ENCODE measurements at places on chromosomes 16 and 17. TPM values are rescaled to one million over a fixed set of nuclear protein-coding genes. Genes with fewer than 3 reads are reported as not detected.

DNA sequence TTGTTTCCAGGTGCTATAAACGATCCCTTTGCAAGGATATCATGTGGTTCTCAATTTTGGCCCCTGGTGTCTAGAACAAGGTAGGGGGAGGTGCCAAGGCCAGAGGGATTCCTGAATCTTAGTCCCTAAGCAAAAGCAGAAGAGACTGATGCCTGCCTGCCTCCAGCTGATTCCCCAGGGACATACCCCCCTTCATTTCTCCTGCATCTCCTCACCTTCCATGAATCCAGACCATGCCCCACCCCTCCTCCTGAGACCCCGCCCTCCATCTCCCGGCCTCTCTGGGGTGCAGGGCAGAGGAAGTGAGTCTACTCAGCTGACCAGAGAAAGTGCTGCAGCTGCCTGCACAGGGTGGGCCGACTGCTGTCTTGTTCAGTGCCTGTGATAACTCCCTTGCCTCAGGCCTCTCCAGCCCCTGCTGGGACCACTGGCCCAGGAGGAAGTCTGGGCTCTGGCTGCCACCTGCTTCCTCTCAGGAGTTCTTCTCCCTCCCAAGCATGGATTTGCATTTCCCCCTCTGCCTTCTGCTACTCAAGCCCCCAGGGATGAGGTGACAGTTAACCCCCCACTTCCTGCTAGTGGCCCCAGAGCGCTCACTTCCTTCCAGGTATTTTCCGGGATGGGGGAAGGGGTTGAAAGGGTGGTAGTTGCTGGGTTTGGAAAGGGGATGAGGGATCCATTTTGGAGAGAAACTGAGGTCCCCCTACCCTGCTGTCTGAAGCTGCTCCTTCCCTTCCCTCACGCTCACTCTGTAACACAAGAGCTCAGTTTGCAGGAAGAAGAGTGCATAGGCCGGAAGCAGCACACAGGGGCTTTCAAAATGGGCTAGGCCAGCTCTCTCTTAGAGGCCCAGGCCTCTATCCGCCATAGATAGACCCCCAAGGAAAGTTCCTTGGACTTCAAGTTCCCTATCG is 10.5 kb upstream of the TSPOAP1 start:
- peak; percentile 76 for DNase-seq

GRCh38 chr16:19767497-19767896 is 49.4 kb downstream of the IQCK start:
- DNase-seq, result no peak

DNA sequence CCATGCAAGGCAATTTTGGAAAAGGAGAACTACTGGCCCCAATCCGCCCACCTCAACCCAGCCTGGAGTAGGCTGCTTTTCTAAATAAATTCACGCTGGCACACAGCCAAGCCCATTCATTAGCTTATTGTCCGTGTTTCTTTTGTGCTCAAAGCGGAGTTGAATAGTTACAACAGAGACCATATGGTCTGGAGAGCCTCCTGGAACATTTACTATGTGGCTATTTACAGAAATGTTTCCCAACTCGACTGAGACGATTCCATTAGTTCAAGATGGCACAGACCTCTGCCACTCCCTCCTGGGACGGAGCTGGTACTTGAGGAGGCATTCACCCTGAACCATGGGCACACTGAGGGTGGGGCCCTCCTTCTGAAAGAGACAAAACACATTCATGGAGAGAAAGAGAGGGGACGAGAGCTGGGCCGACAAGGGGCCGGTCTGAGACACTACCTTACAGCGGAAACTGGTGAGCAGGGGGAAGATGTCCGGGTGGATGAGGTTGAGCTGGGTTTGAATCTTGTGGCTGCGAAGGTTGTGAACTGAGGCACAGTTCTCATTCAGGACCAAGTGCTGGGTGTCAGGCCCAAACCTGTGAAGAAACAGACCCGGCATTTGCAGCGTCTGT is 15.7 kb downstream of the ELAC2 start:
- DNase-seq, result no peak

The CAMKK1 gene
- 4.0 TPM for total RNA-seq

DNA sequence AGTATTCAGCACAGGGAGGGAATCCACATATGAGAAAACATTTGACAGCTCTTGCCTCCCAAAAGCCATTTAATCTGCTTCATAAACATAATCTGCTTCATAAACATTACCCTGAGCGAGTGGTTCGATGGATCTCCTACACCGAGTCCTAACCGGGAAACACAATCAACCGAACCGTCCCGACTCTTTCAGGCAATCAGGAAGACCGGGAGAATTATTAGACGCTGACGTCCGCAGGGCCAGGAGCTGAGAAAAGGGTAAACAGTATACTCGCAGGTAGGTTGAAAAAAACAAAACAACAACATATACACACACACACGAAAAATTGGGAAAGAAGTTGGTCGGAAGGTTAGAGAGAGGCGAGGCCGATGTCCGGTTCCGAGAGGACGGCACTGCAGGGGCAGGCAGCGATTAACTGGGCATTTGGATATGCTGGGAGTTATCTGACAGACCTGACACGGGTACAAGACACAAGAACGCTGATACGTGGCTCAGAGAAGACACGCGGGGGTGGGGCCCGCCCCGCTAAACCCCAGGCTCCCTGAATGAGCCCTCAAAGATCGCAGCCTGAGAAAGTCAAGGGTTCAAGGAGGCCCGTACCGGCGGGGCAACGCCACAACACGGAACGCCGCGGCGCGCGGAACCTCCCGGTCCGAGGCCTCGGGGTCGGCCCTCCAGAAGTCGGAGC is 585 bp downstream of the AP1G1 start:
- DNase-seq, result peak; percentile 53

The CCL16 gene
- not detected for total RNA-seq

- DNase-seq, result no peak
Observed at GRCh38 chr17:80475910-80476876, at the start of gene NPTX1. Gene NPTX1, minus strand, starts transcription at chr17:80476607. Its CDS starts 161 bp downstream, at chr17:80476446.

DNA sequence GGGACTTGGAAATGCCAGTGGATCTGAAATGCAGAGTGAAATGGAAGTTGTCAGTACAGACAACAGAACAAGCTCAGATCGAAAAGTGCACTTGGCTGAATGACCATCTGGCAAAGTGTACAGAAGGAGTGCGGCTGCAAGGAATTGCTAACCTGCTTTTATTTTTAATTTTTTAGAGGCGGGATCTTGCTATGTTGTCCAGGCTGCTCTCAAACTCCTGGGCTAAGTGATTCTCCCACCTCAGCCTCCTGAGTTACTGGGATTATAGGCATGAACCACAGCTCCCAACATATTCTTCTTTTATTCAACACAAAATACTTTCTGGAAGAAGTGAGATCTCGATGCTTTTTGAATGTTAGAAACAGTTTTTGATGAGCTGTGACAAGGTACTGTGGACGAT is 3.6 kb downstream of the LRRC59 start:
- DNase-seq, result no peak

- no peak for DNase-seq
Observed at GRCh38 chr17:5758651-5759050, 174.3 kb upstream of the NLRP1 start.

DNA sequence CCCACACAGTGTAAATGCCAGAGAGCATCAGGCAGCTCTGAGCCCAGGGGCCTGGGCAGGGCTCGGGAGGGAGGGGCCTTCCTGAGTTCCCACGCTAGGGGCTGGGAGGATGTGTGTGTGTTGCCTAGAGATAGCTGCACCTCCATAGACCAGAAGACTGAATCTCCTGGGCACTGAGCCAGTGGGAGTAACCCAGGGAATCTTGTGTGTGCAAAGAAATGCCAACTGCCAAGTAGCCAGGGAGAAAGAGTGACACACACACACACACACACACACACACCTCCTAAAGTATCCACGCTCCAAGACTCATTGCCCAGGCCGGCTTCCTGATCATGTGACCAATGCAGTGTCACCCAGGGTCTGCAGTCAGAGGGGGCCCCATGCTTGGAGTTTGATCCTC is 166.2 kb upstream of the RPL38 start:
- no peak for DNase-seq

- peak; percentile 66 for DNase-seq
Observed at GRCh38 chr17:373613-374230, 21.1 kb upstream of the RPH3AL start.

DNA sequence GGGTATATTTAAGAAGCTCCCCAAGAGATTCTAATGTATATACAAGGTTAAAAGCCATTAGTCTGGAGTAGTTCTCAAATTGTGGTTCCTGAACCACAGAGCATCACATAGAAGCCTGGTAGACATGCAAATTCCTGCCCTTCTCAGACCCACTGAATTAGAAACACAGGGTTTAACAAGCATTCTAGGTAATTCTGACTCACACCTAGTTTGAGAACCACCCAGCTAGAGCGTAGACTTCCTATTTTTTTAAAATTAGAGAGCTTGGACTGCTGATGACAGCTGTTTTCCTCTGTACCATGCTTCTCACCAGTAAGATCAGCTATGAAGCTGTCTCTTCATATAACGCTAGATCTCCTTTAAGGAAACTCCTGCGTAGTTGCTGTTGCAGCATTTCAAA is 50.6 kb downstream of the HS3ST3B1 start:
- DNase-seq, result no peak

DNA sequence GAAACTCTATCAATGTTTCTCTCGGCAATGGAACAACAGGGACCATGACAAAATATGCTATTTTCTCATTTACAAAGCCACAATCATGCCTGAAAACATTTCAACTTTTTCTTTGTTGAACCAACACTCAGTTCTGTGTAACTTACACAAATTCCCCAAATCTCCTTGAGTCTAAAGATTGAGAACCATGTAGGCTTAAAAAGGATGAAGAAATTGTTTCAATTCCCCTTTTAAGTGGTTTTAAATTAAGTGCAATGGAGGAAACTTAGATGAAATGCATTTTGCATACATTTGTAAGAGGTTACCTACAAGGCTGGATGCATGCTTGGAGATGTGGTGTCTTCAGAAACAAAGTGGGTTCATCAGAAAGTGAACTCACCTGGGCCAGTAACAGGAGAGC is 566.4 kb upstream of the CDH11 start:
- DNase-seq, result no peak

DNA sequence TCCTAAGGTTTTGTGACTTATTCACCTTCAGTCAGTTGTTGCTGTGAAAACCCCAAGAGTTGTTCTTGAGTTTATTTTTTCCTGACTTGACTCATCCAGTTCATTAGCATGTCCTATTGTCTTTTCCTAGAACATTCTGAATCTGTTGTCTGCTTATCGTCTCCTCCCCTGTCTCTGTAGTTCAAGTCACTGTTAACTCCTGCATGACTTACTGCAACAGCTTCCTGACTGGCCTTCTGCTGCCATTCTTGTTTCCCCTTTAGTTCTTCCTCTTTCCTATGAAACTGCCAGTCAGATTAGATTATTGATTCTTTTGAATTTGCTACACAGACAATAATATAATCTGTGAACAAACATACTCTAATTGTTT is 161.5 kb downstream of the FTO start:
- DNase-seq, result no peak

DNA sequence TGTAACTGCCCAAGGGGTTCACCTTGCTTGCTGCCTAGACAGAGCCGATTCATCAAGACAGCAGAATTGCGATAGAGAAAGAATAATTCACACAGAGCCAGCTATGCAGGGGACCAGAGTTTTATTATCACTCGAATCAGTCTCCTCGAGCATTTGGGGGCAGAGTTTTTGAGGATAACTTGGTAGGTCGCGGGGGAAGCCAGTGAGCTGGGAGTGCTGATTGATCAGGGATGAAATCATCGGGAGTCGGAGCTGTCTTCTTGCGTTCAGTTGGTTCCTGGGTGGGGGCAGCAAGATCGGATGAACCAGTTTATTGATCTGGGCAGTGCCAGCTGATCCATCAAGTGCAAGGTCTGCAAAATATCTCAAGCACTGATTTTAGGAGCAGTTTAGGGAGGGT is 9.1 kb downstream of the ITGAM start:
- no peak for DNase-seq

DNA sequence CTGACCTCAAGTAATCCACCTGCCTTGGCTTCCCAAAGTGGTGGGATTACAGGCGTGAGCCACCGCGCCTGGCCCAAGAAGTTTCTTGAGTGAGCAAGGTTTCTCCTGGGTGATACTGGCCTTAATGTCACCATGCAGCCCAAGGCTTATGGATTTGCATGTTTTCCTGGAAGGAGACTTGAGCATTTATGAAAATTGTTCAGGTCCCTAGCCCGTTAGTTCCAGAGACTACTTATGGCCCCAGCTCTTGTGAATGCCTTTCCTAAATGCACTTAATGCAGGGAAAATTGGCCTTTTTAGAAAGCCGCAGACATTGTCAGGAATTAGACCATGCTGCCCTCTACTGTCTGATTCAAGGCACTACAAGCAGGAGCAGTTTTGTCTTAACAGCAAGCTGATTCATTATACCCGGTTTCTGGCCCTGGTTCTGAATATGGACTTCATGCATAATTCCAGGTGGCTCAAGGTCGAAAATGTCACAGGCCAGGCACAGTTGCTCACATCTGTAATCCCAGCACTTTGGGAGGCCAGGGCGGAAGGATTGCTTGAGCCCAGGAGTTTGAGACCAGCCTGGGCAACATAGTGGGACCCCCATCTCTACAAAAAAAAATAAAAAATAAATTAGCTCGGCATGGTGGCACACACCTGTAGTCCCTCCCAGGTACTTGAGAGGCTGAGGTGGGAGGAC is 91.3 kb downstream of the SNX29 start:
- DNase-seq, result peak; percentile 48

The KRT222 gene
- not detected for total RNA-seq

DNA sequence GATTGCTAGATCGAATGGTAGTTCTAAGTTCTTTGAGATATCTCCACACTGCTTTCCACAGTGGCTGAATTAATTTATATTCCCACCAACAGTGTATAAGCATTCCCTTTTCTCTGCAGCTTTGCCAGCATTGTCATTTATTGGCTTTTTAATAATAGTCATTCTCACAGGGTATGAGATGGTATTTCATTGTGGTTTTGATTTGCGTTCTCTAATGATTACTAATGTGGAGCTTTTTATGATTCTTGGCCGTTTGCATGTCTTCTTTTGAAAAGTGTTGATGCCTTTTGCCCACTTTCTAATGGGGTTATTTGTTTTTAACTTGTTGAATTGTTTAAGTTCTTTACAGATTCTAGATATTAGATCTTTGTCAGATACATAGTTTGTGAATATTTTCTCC is 36.5 kb upstream of the BCAS3 start:
- DNase-seq, result no peak

GRCh38 chr17:50353600-50354195 is 7.8 kb downstream of the XYLT2 start:
- no peak for DNase-seq

GRCh38 chr17:17022011-17022410 is 20.2 kb upstream of the MPRIP start:
- peak; percentile 26 for DNase-seq

The CLEC10A gene
- 5.0 TPM for total RNA-seq

GRCh38 chr16:66489818-66490217 is 60.1 kb downstream of the TK2 start:
- DNase-seq, result no peak

The SLC16A11 gene
- total RNA-seq, result 0.56 TPM

DNA sequence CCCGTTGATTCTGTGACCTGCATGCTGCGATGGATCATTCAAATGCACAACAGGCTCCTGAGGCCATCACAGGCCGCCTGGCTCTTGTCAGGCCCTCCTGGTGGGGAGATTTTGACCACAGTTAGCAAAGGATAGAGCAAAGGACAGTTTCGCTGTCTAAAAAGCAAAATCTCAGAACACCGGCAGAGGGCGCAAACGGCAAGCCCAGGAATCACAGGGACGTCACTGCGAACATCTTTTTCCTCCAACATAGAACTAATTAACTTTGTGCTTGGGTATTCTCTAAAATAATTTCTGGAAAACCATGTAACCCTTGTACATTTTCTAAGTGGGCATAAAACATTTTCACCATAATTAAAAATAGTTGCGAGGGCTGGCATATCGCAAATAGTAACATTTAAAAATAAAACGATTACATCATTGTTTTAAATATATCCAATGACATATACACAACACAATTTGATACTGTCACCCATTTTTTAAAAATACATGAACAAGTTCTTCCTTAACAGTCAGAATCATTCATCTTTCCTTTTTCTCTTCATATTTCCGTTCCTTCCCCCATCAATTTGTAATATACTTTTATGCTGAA is 19.7 kb upstream of the SLC47A1 start:
- DNase-seq, result peak; percentile 78

The ENO3 gene
- total RNA-seq, result 534 TPM
